Stimulated activated CD4-positive, alpha-beta T cell treated with anti-CD3 and anti-CD28 coated beads, TNF-alpha, amount 100 ng/mL, for 48 hours (primary cell): ENCODE measurements at places on chromosomes 13 and 19.

DNA sequence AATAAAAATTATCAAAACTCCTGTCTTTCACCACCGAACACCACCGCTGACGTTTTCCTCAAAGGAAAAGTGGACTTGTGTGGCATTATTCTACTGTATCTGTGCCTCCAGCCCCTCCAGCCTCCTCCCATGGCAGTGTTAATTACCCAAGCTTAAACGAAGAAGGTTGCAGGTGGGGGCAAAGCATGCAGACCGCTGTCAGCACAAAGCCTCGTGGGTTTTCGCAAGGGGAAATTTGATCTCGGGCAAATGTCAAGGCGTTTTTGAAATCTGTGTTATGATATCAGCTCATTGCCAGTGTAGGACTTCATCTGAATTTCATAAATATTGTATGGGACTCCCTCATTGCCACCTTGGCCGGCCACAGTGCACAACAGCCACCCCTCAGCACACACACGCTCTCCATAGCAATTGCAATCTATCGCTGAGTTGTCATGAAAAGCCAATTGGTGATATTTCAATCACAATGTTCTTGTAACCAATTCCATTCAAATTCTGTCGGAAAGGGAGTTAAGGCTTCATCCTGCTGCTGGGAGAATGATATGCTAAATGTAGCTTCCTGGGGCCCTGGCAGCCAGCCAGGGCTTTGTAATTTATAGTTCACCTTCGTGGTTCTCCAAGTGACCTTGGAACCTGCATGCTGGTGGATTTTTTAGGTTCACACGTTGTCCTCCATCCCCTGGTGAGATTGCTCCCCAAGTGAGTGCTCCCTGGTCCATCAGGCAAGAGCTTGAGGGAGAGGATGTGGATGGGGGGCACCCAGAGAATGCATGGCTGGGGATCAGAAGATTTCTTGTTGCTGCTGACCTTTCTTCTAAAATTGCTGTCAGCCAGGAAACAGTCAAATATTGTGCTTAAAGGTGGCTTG, 16.6 kb downstream of the CHST8 start:
- no peak for DNase-seq

- DNase-seq: no peak
These were observed 9.5 kb downstream of the GAS6 start for GRCh38 chr13:113854238-113855011.

DNA sequence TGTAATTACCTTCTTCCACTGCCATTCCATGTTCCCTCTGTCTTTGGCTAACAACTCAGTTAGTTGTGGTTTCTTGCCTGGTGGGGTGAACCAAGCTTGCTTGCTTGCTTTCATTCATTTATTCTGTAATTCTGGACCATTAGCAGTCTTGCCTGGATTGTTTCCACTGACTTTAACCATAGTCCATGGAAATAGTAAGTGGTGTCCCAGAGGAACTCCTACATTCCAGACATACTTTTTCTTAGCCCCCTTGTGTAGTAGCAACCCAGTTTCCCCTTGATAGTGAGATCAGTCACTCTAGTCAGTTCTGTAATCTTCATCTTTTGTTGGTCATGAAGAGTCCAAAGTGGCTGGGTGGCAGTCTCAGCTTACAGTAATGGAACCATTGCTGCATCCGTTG, 23.2 kb downstream of the PDS5B start:
- no peak for DNase-seq

DNA sequence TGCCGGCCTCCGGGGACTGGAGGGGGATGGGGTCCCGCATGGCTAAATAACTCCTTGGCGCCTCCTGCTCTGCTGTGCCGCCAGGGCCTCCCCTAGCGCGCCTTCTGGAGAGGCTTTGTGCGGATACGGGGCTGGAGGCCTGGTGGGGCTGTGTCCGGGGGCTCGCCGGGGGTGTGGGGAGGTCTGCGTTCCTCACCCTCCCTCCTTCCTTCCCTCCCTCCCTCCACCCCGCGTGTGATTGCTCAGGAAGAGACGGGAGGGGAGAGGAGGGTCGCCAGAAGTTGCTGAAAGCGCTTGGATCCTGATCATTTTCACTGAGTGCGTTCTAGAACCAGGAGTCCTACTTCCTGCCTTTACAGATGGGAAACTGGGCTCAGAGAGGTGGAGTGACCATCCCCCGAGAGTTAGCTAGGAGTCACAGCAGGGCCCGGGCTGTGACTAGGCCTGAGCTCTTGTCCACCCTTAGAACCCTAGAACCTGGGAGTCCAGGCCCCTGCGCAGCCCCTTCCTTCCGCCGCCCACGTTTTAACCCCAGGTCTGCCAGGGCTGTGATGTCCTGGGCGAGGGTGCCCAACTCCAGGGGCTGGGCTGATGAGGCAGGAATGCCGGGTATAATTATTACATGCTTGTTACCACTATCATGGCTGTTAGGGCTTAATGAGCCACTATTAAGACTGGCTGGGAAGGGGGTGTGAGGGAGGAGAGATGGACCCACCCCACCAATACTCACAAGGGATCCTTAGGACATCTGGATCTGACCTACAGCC, 782 bp upstream of the JUND start:
- DNase-seq: no peak

- no peak for DNase-seq
These were observed 16.0 kb upstream of the QTRT1 start for GRCh38 chr19:10685210-10685609.
